ENCODE measurements at places on chromosomes 2 and 18.

DNA sequence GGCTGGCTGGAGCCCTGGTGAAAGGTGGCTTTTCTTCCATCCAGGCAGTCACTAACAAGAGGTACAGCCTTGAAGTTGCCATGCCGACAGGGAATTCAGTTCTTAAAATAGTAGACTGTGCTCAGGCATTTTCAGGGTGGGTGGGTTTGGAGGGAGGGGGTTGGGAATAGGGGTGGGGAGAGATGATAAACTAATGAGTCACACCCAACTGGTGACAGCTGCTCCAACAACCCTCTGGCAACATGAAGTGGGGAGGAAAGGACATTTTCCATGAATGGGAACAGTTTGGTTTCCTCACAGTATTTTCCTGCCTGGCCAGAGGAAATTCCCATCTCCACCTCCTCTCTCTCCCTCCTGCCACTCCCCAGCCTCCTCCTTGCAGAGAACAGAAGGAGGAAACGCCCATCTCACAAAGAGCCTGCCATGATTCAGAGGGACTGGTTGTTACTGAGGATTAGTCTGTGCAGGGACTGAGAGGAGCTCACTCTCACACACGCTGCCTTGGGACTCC, 113.0 kb upstream of the SLC1A4 start:
- DNase-seq: no peak

DNA sequence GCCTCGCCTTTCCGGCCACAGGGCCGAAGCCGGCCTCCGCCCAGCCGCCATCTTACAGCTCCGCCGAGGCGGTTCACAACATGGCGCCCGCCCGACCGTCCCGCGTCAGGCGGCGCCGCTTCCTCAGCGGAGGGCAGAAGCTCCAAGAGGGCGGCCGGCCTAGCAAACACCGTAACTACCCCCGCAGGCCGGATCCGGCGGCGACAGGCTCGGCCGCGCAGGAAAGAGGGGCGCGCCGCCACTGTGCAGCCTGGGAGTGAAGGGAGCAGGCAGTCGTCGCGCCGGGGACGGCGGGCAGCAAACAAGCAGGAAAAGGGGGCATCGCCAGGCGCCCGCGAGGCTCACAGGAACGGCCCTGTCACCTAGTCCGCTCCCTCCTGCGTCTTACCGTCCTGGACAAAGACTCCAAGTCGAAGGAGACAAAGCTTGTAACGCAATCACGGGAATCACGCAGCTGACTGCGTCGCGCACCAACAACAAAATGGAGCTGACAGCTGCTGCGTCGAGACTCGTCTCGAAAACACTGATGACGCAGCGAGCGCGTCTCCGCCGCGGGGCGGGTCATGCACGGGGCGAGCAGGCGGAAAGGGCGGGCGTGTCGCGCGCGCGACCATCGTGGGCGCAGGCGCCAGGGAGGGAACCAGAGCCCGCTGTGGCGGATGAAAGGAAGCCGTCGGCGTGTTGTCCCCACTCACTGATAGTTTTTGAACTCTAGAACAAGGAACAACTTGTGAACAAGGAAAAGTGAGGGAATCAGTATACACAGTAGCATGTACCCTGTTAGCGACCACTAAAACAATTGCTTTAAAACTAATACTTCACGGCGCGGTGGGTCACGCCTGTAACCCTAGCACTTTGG, at the start of gene CLK1:
CLK1 (minus strand) TSS at position 483 of the 859 bp plus-strand sequence. CDS start 2,796 bp downstream, outside the sequence.
- peak; percentile 90 for DNase-seq

GRCh38 chr2:121529439-121530211, 1.1 kb upstream of the RNU4ATAC start:
- DNase-seq: no peak

- DNase-seq: no peak
Observed at GRCh38 chr2:75568174-75568573, 7.4 kb upstream of the EVA1A start.

DNA sequence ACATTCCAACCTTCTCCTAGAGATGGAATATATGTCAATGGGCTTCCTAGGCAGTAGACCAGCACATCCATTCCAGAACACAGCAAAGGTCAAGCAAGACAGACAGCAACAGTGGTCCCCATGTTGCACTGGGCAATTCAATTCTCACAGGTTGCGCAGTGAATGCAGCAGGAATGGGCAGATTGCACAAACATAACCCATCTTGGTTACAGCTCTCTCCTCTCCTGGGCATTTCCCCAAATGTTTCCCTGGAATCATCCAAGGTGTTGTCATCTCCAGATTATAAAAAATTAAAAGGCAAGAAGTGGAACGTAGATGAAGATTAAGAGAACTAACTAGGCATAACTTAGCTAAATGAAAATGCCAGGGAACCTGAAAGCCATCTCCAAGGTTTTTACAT, 265.8 kb upstream of the SLC14A2 start:
- DNase-seq: no peak

DNA sequence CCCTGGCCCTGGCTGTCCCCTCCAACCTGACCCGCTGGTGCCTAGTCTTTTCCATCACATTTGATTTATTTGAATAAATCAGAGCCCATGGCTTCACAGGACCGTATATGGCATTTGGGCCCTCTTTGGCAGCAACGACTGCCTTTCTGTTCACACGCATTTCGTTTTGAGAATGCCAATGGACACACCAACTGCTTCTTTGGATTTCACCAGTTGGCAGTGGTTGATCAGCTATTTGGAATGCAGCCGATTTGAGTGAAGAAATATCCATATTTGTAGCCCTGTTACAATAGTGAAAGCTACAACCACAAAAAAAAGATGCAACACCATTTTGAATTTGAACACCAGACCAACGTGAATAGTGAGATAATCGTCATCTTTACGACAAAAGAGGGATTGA, 56.5 kb downstream of the GNAL start:
- no peak for DNase-seq

GRCh38 chr2:172734711-172735581, 699 bp upstream of the RAPGEF4 start:
- DNase-seq: peak; percentile 8

DNA sequence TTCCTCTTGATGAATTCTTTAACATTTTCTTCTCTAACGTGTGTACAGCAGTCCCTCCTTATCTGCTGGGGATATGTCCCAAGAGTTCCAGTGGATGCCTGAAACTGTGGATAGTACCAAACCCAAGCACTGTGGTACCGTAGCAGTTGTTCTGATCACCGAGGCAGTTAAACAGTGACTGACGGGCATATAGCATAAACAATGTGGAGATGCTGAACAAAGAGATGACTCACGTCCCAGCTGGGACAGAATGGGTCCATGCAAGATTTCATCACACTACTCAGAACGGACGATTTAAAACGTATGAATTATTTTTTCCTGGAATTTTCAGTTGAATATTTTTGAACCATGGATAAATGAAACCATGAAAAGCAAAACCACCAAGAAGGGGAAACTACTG, 54.5 kb upstream of the SPAG16 start:
- no peak for DNase-seq
